ENCODE measurements at places on chromosomes 5 and 9.

GRCh38 chr9:97529363-97530076 lies 28.1 kb downstream of the TMOD1 start:
- peak overlapping the region; percentile 47 for H3K4me3 ChIP-seq
- no peak for DNase-seq
- peaks cover 5% of the 10 kb centered on the region for H3K27me3 ChIP-seq
- no peaks in the 10 kb centered on the region for H3K36me3 ChIP-seq

DNA sequence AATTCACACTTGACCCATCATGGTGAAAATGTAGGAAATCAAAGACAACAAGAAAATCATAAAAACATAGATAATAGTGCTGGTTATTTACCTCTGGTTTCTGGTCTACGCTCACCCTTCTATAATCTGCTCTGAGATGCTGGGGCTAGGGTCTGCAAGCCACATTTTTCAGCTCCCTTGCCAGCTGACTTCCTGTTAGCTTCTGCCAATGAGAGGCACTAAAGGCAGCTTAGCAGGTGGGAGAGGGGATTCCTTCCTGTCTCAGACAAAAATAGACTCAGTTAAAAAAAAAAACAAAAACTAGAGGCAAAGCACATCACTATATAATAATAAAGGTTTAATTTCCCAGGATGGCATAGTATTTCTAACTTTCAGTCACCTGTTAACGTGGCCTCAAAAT lies 20.2 kb upstream of the N4BP3 start:
- H3K36me3 ChIP-seq = peaks cover 6% of the 10 kb centered on the region
- peaks cover 11% of the 10 kb centered on the region for H3K4me1 ChIP-seq
- DNase-seq = no peak
- no peak overlapping the region for H3K27ac ChIP-seq

DNA sequence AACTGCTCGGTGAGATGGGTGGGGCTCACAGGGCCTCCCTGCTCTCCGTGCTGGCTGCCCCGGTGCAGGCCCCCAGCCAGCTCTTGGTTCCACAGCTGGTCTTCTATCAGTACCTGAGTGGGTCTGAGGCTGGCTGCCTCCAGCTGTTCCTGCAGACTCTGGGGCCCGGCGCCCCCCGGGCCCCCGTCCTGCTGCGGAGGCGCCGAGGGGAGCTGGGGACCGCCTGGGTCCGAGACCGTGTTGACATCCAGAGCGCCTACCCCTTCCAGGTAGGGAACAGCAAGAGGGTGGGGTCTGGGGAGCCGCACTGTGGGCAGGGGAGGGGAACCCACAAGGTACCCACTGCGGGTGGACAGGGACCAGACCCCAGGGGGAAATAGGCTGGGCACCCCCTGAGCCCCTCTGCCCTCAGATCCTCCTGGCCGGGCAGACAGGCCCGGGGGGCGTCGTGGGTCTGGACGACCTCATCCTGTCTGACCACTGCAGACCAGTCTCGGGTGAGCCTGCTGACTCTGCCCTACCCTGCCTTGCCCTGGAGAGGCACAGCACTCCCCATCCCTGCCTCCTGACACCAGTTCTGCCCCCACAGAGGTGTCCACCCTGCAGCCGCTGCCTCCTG lies 2.8 kb downstream of the MAMDC4 start:
- no peak overlapping the region for H3K27ac ChIP-seq
- DNase-seq = no peak
- H3K27me3 ChIP-seq = no peaks in the 10 kb centered on the region
- no peak overlapping the region for H3K4me3 ChIP-seq
- no peaks in the 10 kb centered on the region for H3K4me1 ChIP-seq

GRCh38 chr5:56479126-56479525 lies 246.0 kb upstream of the ANKRD55 start:
- H3K4me1 ChIP-seq = peaks cover 16% of the 10 kb centered on the region
- H3K27ac ChIP-seq = no peak overlapping the region
- H3K36me3 ChIP-seq = no peaks in the 10 kb centered on the region
- no peak overlapping the region for H3K4me3 ChIP-seq

GRCh38 chr9:133284362-133284761 lies 9.4 kb upstream of the ABO start:
- H3K27ac ChIP-seq = no peak overlapping the region
- DNase-seq = no peak
- no peaks in the 10 kb centered on the region for H3K36me3 ChIP-seq
- no peak overlapping the region for H3K4me3 ChIP-seq
- H3K27me3 ChIP-seq = no peaks in the 10 kb centered on the region

DNA sequence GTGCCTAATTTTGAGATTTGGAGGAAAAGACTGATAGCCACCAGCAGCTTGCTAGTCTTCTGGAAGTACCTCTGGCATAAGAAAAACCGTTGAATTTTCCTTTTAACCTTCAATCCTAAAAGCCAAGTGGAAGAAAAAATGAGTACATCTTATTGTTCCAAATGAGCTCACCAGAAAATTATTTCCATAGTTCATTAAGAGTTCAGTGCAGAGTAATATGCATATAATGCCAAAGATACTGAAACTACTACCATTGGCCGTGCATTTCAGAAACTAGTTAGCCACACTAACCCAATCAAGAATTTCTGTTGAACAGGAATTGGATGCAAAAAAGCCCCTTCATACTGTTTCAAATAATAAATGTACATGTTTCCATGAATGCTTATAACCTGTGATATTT lies 607.9 kb downstream of the KCTD16 start:
- H3K27me3 ChIP-seq = no peaks in the 10 kb centered on the region
- H3K4me1 ChIP-seq = no peaks in the 10 kb centered on the region
- H3K36me3 ChIP-seq = no peaks in the 10 kb centered on the region
- no peak overlapping the region for H3K4me3 ChIP-seq
- H3K27ac ChIP-seq = no peak overlapping the region

- DNase-seq = no peak
- no peaks in the 10 kb centered on the region for H3K36me3 ChIP-seq
- H3K4me1 ChIP-seq = no peaks in the 10 kb centered on the region
These were observed 38.9 kb upstream of the UGCG start for GRCh38 chr9:111857555-111858211.

DNA sequence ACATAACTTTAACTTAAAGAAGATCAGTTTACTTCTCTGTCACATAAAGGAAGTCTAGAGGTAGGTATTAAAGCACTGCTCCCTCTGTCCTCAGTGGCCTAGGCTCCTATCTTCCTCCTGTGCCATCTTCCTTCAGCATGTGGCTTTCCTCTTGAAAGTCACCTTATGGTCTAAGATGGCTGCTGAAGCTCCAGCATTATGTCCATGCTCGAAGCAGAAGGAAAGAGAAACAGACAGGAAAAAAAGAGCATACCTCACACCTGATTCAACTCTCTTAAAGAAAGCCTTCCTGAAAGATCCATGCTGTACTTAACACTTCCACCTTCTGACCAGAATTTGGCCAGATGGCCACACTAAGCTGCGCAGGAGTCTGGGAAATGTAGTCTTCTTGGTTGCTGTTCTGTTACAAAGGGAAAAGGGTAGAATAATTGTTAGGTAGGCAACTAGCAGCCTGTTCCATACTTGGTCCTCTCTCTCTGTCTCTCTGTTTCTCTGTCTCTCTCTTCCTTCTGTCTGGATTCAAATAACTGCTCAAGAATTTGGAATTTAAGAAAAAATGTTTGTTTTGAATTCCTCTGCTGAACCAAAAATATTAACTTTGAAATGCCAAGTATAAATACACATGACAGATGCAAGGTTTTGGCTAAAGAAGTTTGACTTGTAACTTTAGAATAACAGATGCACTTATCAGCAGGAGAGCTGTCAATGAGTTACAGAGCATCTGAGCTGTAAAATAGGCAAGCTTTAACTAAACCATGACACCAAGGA lies 16.0 kb downstream of the TMEM174 start:
- H3K27me3 ChIP-seq = peaks cover 21% of the 10 kb centered on the region
- H3K27ac ChIP-seq = no peak overlapping the region
- H3K36me3 ChIP-seq = peaks cover 4% of the 10 kb centered on the region
- DNase-seq = no peak

- no peak overlapping the region for H3K4me3 ChIP-seq
- DNase-seq = no peak
- peaks cover 6% of the 10 kb centered on the region for H3K27me3 ChIP-seq
- H3K4me1 ChIP-seq = no peaks in the 10 kb centered on the region
- H3K36me3 ChIP-seq = peaks cover 4% of the 10 kb centered on the region
These were observed 11.7 kb upstream of the TSSK1B start for GRCh38 chr5:113446358-113446927.

- DNase-seq = no peak
- no peaks in the 10 kb centered on the region for H3K27me3 ChIP-seq
- peak overlapping the region; percentile 69 for H3K4me3 ChIP-seq
- H3K36me3 ChIP-seq = peaks cover 4% of the 10 kb centered on the region
These were observed 9.9 kb downstream of the ANP32B start for GRCh38 chr9:97993000-97993399.

- H3K4me1 ChIP-seq = no peaks in the 10 kb centered on the region
- no peaks in the 10 kb centered on the region for H3K36me3 ChIP-seq
These were observed 5.3 kb upstream of the CTXN3 start for GRCh38 chr5:127643607-127644006.

DNA sequence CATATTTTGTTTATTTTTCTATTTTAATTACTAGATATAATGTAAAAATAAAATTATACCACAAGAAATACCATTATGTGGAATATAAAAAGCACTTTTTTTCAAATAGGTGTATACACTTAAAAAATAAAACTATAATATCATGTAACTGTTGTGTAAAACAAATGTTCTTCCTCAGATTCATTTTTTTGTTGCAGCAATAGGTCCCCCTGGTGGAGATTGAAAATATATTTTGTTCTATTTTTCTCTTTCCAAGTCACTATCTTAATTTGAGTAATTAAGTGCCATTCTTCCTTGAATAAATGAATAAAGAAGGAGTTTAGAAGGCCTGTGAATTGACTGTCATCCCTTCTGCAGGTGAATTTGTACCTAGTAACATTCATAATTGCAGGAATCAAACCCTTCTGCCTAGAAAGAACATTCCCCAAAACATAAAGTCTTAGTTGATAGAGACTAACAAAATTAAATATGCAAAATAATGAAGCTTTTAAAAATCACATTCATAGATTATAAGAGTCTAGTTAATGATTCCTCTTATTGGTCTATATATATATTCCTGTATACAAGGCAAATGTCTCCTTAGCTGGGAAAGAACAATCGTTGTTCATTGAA lies 23.4 kb downstream of the CETN3 start:
- H3K27ac ChIP-seq = no peak overlapping the region
- no peaks in the 10 kb centered on the region for H3K36me3 ChIP-seq
- no peaks in the 10 kb centered on the region for H3K4me1 ChIP-seq
- no peak overlapping the region for H3K4me3 ChIP-seq
- peaks cover 3% of the 10 kb centered on the region for H3K27me3 ChIP-seq

DNA sequence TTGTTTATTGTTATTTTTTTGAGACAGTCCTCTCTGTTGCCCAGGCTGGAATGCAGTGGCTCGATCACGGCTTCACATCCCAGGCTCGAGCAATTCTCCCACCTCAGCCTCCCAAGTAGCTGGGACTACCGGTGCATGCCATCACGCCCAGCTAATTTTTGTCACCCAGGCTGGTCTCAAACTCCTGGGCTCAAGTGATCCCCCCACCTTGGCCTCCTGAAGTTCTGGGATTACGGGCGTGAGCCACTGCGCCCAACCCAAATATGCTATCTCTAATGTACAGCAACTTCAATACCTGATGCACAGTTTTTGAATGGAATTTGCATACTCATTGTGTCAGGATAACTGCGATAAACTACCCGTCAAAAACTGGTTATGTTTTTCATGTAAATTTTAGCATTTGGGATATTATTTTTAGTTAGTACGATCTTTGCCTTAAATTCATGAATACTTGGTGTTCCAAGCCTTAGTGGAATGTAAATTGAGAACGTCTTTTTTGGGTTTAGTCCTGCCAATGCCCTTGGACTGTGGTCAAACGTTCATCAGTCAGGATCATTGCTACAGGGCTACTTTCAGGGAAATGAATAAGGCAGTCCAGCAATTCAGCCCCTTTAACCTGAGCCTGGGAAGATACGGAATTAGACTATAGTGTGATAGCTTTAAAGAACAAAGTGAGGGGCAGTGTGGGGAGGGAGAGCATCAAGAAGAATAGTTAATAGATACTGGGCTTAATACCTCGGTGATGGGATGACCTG lies 4.4 kb downstream of the UGCG start:
- H3K36me3 ChIP-seq = no peaks in the 10 kb centered on the region
- no peak for DNase-seq
- no peak overlapping the region for H3K27ac ChIP-seq
- no peak overlapping the region for H3K4me3 ChIP-seq
- H3K4me1 ChIP-seq = peaks cover 13% of the 10 kb centered on the region
- no peaks in the 10 kb centered on the region for H3K27me3 ChIP-seq

GRCh38 chr5:179378441-179379271 lies 33.4 kb upstream of the ADAMTS2 start:
- peaks cover 5% of the 10 kb centered on the region for H3K27me3 ChIP-seq
- H3K36me3 ChIP-seq = no peaks in the 10 kb centered on the region
- no peaks in the 10 kb centered on the region for H3K4me1 ChIP-seq
- no peak overlapping the region for H3K27ac ChIP-seq

- H3K4me3 ChIP-seq = no peak overlapping the region
- H3K36me3 ChIP-seq = no peaks in the 10 kb centered on the region
- no peak for DNase-seq
- no peaks in the 10 kb centered on the region for H3K4me1 ChIP-seq
These were observed 192.1 kb upstream of the CLINT1 start for GRCh38 chr5:158051036-158051435.

- H3K27me3 ChIP-seq = peaks cover 3% of the 10 kb centered on the region
- H3K4me1 ChIP-seq = peaks cover 6% of the 10 kb centered on the region
- H3K4me3 ChIP-seq = no peak overlapping the region
- H3K27ac ChIP-seq = no peak overlapping the region
These were observed 49.9 kb upstream of the GPR151 start for GRCh38 chr5:146565764-146566367.

DNA sequence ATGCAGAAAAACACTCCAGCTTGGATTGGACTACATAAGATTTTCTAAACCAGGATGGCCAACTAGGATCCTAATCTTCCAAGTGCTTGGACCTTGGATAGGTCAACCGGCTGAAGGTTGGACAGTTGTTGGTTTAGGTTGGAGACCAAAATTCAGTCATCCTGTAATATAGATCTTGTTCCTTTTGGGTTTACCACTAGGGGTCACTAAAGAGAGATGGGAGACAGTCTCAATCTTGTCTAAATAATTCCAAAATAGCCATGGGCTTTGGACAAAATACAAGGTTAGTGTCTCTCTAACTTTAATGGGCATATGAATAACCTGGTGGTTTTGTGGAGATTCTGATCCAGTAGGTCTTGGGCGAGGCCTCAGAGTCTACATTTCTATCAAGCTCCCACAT lies 148.7 kb upstream of the ERCC6L2 start:
- no peak for DNase-seq
- no peak overlapping the region for H3K4me3 ChIP-seq
- H3K27me3 ChIP-seq = peaks cover 8% of the 10 kb centered on the region
- peaks cover 9% of the 10 kb centered on the region for H3K36me3 ChIP-seq
- H3K27ac ChIP-seq = no peak overlapping the region

- H3K27ac ChIP-seq = peak overlapping the region; percentile 4
- no peak for DNase-seq
- H3K36me3 ChIP-seq = no peaks in the 10 kb centered on the region
- no peak overlapping the region for H3K4me3 ChIP-seq
- peaks cover 30% of the 10 kb centered on the region for H3K4me1 ChIP-seq
- H3K27me3 ChIP-seq = no peaks in the 10 kb centered on the region
These were observed 91.0 kb upstream of the GNAQ start for GRCh38 chr9:78122631-78123030.
